ENCODE measurements at places on chromosomes 12 and 14.

DNA sequence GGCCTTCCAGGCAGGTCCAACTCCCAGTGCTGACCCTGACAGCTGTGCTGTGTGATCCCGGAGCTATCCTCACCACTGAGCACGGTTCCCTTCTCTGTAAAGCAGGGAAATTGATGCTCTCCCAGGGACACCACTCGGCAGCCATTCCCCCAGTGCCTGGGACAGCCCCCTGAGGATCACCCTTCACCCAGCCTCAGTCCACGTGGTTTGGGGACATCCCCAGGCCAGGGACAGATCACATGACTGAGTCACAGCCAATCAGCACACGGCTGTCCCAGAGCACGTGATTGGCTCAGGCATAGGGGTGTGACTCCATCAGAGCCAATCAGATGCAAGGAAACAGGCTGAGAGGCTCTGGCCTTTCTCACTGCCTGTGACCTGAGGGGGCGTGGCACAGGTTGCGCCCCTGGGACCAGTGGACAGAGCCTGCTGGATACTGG lies 68.8 kb upstream of the SFSWAP start:
- no peak for DNase-seq

DNA sequence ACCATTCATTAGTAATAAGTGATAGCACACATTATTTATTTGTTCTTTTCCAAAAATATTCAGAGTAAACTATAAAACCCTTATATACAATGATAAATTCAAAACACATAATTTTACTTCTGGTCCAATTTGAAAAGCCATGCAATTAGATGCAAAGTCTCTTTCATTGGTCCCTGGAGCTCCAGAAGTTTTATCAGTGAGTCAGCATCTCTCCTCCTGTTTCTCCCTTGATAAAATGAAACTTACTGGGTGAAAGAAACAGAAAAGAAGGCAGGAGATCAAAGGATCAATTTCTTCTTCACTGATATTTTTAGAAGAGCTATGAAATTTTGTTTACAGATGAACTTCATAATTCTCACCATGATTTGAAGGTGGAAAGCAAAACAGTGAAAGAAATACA lies 47.5 kb downstream of the IFNG start:
- no peak for DNase-seq

- DNase-seq, result no peak
Measured at GRCh38 chr12:25904442-25904841, 54.0 kb upstream of the RASSF8 start.

DNA sequence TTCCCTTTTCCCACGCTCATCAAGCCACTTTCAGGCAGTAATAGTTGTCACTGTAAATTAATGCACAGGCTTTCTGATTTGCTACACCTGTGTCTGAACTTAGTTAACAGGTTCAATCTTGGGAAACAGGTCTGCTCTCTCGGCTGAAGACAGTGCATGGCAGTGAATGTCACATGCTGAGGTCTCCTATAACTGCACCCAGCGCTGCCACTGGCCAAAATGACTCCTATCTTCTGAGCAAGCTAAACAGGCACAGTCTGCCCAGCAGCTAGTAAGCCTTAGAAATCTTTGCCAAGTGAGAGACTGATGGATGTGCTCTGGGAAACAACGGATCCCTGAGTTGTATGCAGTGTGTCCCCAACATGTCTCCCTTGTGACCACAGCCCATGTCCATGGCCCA lies 25.2 kb upstream of the FOXN3 start:
- no peak for DNase-seq

DNA sequence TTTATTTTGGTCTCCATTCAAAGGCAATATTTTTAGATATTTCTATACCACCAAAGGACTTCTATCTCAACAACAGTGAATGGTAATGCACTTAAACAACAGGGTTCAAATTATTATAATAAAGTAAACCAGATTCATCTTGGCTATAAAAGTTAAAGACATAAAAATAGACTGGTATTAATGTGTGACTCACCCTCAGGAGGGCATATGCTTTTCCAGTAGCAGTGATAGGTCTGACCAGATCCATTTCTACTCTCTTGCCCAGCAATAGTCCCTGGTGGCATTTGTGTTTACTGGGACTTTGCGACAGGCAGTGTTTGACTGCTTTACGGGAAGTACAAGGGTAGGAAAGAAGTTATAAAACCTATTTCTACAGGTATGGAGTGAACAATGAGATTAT lies 353.2 kb upstream of the ATP2B1 start:
- DNase-seq, result no peak

DNA sequence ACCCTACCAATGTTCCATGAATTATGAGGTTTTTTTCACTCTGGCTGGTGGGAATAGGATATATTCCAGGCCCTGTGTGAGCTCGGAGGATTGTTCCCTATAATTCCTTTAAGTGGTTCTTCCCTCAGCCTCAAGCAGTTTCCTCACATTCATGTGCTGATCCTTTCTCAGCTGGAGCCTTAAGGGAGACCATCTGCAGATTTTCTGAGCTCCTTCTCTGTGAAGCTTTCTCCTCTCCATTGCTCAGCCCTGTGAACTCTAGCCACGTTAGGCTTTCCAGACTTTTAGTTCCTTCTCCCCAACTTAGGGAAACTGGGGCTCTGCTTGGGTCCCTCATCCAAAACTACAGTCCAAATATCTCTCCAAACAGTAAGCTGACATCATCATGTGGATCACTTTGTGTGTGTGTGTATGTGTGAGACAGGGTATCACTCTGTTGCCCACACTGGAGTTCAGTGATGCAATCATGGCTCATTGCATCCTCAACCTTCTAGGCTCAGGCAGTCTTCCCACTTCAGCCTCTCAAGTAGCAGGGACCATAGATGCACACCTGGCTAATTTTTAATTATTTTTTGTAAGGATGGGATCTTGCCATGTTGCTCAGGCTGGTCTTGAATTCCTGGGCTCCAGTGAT lies 219.5 kb upstream of the OTX2 start:
- DNase-seq, result no peak

DNA sequence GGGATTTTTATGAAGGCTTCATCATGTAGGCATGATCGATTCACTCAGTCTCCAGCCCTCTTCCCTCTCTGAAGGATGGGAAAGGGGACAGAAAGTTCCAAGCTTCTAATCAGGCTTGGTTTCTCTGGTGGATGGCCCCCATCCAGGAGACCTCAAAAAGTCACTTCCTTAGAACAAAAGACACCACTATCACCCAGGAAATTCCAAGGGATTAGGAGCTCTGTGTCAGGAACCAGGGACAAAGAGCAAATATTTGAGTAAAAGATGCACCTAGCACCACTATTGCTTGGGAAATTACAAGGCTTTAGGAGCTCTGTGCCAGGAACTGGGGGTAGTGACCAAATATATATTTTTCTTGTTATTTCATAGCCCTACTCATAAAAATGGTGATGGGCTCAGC lies 33.6 kb upstream of the TMX1 start:
- no peak for DNase-seq

DNA sequence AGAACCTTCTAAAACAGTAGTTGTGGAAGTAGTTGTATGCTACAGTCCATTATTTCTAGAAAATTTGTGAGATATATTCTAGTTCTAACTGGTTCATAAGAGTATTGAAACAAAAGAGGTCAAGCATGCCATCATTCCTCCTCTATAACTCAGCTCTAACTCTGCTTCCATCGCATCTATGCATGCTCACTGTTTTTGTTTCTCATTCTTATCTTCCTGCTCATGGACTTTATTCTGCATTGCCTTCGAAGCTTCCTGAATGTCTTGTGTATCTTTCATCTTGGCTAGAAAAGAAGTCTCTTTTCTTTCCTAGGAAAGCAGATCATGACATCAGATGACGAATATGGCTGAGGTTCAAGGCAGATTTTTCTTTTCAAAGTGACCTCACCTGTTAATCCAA lies 402 bp downstream of the LMNTD1 start:
- DNase-seq, result no peak

GRCh38 chr12:53418221-53418620 lies 5.4 kb upstream of the AMHR2 start:
- DNase-seq, result no peak

- no peak for DNase-seq
Measured at GRCh38 chr12:22255097-22255496, 79.4 kb downstream of the ST8SIA1 start.

DNA sequence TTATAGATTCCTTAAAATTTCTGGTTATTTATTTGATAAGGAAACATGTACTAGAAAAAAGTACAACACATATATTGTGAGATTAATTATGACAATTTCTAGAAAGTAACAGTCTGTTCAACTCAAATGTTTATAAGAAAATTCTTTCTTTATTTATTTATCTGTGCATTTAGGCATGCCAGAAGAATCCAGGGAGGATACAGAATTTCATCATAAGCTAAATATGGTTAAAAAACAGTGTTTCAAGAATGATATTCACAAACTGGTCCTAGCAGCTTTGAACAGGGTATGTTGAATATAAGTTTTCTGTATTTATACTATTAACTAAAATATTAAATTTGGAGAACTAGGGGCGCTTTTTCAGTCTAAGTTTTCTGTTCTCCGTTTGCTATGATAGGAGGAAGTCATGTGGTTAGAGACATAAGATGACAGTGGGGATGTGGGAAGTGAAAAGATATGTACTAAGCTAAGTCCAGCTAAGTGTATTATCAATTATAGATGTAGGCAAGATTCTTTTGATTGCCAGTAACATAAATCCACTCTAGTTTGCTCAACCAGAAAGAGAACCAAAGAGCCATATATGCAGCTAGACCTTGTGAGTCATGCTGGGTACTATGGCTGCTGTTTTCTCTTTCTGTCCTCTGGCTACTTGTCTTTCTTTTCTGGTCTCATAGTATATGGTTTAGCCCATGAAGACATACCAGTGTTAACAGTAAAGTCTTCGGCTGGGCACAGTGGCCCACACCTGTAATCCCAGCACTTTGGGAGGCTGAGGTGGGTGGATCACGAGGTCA lies 39.0 kb downstream of the LRRK2 start:
- no peak for DNase-seq

GRCh38 chr14:72023128-72024042 lies 91.2 kb downstream of the RGS6 start:
- DNase-seq, result no peak

- no peak for DNase-seq
Measured at GRCh38 chr14:96509457-96510090, 7.4 kb downstream of the PAPOLA start.

- no peak for DNase-seq
Measured at GRCh38 chr12:119678459-119678858, 10.5 kb downstream of the PRKAB1 start.

GRCh38 chr12:12081836-12082497 lies 11.2 kb downstream of the BCL2L14 start:
- DNase-seq, result peak; percentile 13

DNA sequence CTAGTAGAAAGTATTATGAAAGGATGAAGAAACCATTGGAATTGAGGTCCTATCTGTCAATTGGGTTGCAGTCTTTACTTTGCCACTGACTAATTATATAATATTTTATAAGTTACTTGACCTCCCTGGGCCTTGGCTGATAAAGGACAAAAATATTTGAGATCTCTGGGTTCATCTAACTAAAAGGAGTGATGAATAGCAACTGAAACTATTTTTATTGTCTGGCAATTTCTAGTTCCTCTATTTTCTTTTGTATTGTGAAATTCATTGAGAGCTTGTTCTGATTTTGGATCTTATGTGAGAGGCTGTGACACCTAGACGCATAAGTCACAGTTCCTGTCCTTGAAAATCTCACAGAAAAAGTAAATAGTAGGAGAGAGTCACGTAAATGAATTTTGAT lies 415.7 kb upstream of the ATP2B1 start:
- no peak for DNase-seq

DNA sequence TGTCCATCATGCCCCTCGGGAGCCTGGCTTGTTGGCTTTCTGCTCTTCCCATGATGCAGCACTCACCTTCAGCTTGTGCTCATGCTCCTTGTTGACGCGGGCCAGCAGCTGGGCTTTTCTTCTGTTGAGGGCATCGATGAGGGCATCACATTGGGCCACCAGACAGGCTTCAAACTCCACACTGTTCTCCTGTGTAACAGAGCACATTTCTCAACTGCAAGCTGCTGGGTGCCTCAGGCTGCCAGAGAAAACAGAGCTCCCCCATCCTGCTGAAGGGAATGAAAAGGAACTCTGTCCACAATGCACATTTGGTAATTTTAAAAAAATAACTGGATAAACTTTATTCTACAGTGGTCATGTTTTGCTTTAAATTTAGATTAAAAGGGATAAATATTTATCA lies 72.1 kb downstream of the TRIM9 start:
- DNase-seq, result no peak

DNA sequence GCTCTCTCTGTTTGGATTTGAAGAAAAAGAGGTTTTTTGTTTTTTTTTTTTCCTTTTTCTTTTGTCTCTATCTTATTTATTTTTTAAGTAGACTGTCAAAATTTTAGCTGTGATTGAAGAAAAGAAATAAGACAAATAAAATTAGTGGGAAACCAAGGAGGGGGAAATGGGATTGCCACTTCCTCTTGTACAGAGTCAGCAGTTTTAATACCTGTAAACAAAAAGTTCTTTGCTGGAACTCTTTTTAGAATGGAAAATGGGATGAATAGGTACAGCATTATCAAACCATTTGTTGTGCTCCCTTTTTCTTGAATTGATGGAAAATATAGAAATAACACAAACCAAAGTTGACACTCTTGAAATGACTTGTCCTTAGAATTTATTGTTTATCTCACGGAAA lies 680.7 kb downstream of the DIO2 start:
- no peak for DNase-seq

- no peak for DNase-seq
Measured at GRCh38 chr14:95616745-95617144, 69.5 kb upstream of the TCL1B start.

DNA sequence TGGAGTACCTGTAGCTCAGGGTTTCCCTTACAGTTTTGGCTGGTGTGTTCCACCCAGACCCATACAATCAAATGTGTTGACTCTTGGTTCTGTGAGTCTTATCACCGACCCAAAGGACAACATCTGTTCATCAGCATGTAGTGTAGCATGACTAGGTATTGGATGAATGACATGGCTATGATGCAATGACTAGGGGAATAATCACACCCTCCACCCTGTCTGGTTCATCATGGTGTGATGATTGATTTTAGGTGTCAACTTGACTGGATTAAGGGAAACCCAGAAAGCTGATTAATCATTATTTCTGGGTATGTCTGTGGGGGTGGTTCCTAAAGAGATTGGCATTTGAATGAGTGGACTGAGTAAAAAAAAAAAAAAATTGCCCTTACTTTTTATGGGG lies 311.3 kb downstream of the DPF3 start:
- no peak for DNase-seq

- DNase-seq, result no peak
Measured at GRCh38 chr12:48390026-48390425, 39.3 kb upstream of the ZNF641 start.

GRCh38 chr12:57104292-57104910 lies 6.8 kb downstream of the STAT6 start:
- DNase-seq, result no peak

GRCh38 chr12:13835652-13836051 lies 145.8 kb downstream of the GRIN2B start:
- no peak for DNase-seq

Data from COR-L47 (cell line).